GM13976 (cell line): ENCODE measurements at places on chromosomes 6 and 20.

- no peak for DNase-seq
Measured at GRCh38 chr6:43150051-43150751, 20.9 kb upstream of the SRF start.

DNA sequence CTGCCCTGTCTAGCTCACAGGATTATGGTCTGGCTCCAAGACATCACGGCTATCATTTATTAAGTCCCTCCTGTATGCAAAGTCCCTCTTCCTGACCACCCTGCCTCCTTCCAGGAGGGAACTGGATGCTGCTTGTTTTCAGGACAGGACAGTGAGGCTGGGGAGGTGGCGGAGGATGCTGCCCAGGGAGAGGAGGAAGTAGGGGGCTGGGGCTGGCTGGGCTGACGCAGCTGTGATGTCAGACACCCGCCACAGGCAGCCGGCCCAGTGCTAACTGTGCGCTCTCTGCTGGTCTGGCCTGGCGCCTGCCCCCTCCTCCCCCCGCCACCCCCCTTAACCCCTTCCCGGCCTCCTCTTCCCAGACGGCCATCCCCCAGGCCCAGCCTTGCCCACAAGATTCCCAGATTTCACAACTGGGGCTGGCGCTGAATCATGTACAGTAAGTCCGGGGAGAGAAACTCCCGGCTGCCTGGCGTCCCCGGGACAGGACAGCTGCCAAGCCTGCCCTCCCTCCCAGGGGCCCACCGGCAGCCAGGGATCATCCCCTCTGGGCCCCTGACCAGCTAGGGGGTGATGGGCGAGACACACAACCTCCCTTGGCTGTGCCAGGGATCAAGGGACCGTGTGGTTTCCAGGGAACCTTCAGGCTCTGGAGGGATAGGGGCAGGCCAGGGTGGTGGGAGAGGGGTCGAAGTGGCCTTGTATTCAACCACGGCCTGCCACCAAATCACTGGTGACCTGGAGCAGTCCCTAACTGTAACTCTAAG lies 118.1 kb downstream of the CEBPB start:
- no peak for DNase-seq

- no peak for DNase-seq
Measured at GRCh38 chr20:5570452-5570851, 179.7 kb upstream of the SHLD1 start.

GRCh38 chr6:113560376-113560775 lies 296.8 kb upstream of the MARCKS start:
- DNase-seq: no peak

GRCh38 chr20:21493049-21493448 lies 20.8 kb downstream of the NKX2-2 start:
- no peak for DNase-seq

DNA sequence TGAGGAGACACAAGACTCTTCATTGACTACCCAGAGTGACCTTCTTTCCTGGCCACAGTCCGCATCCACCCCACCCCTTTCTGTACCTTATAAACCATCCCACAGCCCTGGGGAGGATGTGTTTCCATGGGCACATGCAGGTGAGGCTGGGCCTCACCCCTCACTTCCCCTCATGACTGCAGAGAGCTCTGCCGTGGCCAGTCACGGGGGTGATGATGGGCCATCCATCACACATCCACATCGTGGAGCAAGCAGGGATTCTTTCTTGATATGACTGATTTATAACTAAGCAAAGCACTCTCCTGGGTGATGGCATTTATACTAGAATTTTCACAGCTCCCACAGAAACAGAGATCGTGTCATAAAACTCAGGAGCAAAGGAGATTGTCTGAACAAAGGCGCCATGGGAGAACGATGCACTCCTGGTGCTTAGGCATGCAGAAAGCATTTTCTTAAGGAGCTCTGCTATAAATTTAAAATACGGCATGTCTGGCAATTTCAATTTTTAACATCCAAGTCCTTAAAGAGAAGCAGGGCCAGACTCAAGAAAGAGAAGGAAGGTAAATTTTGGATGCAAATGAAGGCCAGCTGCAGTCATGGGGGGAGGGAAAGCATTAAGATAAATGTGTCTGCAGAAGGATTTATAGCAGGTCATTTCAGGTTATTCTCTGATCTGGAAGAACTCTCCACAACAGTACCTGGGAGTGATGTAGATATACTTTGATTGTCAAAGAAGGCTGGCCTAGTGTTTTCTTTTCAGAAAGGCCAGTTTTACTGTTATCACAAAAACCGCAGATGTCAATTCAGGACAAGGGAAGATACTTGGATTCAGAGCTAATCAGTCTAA lies 777.0 kb downstream of the C6orf118 start:
- no peak for DNase-seq

DNA sequence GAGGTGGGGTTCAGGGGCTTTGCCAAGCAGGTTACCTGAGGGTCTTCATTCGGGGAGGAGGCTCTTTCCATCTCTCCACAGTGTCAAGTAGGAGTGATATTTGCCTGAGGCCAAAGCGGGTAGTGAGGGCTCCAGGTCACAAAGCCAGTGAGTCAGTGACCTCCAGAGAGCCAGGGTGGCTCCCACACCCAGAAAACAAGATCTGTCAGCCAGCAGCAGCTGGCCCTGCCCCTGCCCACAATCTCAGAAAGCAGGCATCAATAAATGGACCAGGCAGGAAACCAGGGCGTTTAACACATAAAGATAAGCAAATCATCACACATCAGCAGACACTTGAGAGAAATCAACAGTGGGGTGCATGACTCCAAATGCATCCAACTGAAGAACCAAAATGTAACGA lies 250.8 kb downstream of the CDH26 start:
- no peak for DNase-seq

GRCh38 chr6:168541307-168541706 lies 100.3 kb downstream of the SMOC2 start:
- no peak for DNase-seq

GRCh38 chr6:38587766-38588362 lies 51.9 kb downstream of the BTBD9 start:
- no peak for DNase-seq

GRCh38 chr6:111536910-111537527 lies 54.0 kb upstream of the REV3L start:
- peak; percentile 40 for DNase-seq
